ENCODE measurements at places on chromosomes 16 and 17.

DNA sequence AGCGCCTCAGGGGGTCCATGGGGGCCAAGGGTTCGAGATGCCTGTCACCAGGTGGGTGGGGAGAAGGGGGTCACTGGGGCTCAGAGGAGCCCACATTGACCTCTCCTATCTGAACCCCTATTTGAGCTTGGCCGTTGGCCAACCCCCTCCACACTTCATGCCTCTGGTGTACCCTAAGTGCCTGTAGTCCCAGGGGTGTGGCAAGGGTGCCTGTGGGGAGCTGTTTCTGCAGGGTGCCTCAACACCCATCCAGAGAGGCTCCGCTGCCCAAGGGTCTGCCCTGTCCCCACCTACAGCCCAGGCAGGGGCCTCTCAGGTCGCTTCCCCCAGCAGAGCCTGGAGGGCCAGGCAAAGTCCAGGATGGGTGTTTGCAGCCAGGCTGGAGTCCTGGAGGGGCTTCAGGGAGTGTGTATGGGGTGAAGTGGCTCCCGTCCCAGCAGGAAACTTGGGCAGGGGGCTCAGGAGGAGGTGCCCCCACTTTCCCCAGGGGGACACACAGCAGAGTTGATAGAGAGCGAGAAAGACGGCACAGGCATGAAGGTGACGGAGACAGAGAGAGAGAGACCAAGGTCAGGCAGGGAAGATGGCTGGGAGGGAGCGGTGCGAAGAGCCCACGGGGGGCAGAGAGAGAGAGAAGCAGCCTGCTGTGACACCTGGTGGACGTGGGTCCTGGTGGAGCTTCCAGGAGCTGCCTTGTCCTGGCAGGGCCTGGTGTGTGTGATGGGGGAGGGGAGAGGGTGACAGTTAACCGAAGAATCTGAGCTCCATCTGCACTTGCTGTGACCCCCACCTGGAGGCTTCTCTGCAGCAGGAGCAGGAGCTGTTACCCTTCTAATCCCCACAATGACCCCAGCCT lies at the start of gene SEPTIN12:
SEPTIN12 (minus strand) TSS at position 719 of the 856 bp plus-strand sequence; CDS start at position 19, 700 bp downstream.
- no peak for DNase-seq

DNA sequence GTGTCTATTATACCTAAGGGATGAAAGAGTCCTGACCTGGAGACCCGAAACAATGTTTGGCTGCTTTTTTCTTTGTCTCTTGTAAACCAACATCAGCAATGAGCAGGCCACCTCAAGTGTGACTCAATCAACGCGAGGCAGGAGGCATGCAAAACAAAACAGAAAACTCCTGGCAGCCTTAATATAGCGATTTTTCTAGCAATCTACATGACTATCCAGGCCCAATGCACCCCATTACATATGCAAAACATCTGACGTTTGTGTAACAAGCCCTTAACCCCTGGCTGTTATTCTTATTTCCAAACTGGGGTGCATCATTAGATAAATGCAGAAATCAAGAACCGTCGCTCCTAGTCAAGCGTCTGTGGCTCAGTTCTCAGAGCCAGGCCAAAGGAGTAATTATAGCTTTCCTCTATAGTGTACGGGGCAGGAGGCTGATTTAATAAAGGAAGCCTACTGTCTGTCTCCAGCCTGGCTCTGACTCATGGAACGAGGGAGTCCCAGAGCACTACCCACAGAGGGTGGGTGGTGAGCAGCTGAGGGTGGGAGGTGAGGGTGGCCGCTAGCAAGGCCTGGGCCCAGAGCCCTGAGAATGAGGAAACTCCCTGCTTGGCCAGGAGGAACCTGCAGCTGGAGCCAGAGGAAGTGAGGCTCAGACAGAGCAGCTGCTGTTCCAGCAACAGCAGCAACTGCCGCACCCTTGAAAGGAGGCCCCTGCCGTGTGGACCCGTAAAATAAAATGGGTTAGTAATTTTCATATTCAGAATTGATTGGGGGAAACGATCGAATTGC lies 43.9 kb downstream of the CHD9 start:
- peak; percentile 95 for DNase-seq

- DNase-seq = peak; percentile 68
Measured at GRCh38 chr17:32943647-32944191, 15.8 kb downstream of the TMEM98 start.

DNA sequence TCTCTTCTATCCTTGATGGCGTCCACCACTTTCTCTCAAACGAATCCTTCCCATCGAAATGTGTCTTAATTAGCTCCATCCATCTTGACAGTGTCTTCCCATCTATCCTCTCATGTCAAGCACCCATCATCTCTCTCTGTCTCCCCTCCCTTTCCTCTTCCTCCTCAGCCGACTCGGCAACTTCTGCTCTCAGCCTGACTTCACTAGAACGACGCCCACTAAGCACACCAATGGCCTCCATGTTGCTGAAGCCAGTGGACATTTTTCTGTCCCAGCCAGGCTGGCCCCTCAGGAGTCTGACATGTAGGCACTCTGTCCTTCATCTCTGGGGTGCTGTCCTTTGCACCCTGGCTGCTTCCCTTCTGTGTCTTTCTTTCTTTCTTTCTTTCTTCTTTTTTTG lies 2.5 kb upstream of the SPATA20 start:
- no peak for DNase-seq

DNA sequence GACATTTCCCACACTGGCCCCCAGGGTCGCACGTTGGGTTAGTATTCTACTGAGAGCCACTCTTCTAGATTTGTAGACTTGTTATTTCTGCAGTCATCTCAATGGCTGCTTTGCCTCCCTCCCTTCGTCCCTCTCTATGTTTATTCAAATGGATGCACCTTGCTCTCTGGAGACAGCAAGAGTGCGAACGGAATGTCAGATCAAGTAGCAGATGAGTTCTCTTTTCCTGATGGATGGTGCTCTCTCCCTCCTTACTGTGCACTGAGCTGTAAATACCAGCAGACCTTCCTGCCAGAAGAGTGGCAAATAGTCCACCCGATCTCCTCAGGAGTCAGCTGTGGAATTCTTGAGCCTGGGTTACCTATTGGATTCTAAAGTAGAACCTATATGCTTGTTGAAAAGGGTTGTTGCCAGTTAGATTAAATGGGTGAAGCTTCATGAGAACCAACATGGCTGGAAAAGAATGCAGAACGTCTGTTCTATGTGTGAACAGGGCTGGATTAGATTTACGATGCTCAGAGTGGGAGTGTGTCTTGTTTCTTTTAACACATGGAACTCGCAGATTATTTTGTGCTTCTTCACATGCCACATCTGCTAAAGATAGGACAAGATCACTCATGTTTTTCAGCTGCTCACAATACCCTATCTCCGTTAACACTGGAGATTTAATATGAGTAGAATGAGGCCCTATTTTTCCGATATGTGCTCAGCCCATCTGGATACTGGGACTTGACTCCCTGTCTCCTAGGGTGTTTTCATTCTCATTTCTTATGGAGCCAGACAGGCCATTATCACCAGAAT lies 6.1 kb downstream of the GNAO1 start:
- no peak for DNase-seq

GRCh38 chr17:13492737-13493122 lies 109.0 kb downstream of the HS3ST3A1 start:
- DNase-seq = no peak

DNA sequence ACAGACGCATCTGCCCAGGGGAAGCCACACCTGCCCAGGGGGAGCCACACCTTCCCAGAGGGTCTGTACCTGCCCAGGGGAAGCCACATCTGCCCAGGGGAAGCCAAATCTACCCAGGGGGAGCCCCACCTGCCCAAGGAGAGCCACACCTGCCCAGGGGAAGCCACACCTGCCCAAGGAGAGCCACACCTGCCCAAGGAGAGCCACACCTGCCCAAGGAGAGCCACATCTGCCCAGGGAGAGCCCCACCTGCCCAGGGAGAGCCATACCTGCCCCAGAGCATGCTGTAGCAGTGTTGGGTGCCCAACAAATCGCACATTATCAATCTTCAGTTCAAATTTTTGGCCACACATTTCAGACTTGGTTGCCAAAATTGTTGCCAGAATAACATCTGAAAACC lies 19.6 kb downstream of the NPRL3 start:
- DNase-seq = no peak

DNA sequence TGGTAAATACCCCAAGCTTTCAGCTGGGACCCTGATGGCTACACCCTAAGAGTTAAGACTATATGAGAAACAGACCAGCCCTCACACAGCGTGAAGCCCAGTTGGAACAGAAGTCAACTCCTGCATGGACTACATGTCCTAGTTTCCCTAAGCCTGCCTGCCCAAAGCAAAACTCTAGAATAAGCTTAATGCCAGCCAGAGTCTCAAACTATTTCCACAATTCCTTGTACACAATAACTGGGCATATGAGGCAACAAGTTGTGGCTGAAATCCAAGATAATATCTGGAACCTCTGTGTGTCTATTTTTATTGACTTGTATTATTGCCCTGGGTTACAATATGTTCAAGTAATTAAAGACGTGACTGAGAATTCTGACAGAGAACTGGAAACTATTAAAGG lies 19.4 kb downstream of the MYH10 start:
- no peak for DNase-seq

DNA sequence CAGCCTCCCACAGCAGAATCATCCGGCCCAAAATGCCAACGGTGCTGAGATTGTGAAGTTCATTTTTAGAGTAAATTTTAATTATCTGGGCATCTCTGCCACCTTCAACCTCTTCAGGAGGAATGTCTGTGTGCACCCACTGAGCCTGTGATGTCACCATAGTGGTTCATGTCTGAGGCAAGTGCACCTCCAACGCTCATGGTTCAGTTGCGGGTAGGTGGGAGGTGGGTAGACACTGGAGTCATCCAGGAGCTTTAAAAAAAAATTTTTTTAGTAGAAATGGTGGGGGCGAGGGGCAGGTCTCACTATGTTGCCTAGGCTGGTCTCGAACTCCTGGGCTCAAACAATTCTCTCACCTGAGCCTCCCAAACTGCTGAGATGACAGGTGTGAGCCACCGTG lies 1.9 kb downstream of the FLYWCH1 start:
- DNase-seq = no peak

DNA sequence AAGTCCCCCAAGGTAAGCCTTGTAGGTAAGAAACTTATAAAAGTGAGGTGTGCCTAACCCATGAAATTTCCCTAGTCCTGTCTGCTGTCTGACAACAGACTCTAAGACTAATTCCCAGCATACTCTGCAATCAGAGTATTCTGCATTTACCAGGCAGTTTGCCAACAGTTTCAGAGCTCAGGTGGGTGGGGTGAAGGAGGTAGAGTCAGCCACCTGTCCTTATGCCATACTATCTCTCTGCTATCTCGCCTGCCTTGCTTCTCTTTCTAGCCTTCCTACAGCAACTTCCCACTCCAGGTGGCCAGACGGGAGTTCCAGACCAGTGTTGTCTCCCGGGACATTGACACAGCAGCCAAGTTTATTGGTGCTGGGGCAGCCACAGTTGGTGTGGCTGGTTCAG lies 2.3 kb downstream of the ATP5MC1 start:
- no peak for DNase-seq

GRCh38 chr17:38861399-38861843 lies 7.9 kb upstream of the RPL23 start:
- DNase-seq = no peak

DNA sequence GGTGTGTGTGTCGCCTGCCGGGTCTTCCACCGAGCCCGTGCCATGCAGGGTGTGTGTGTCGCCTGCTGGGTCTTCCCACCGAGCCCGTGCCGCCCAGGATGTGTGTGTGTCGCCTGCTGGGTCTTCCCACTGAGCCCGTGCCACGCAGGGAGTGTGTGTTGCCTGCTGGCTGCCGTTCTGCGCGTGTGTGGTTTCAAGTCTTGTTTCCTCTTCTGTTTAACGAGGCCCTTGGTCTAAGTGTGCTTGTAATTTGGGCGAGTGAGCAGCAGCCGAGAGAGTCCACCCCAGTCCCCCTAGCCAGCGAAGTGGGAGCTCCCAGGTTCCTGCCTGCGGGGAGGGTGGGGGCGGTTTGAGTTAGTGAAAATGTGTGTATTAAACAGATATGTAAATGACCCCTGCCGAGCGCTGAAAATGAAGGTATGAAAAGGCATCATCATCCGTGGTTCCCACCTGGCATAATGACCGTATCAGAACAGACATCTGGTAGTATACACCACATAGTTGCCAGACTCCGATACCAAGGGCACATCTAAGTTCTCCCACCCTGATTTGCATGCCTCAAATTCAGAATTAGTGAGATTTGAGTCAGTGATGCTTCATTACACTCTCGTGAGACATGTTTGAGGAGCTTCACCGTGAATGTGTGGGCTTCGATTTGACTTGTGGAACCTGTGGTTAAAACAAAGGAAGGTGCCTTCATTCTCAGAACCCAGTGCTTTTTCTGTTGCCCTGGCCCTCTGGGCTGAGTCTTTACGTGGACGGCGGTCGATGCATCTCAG lies 114.5 kb upstream of the CHMP6 start:
- DNase-seq = no peak

- DNase-seq = no peak
Measured at GRCh38 chr17:51272812-51273211, 12.5 kb downstream of the UTP18 start.

DNA sequence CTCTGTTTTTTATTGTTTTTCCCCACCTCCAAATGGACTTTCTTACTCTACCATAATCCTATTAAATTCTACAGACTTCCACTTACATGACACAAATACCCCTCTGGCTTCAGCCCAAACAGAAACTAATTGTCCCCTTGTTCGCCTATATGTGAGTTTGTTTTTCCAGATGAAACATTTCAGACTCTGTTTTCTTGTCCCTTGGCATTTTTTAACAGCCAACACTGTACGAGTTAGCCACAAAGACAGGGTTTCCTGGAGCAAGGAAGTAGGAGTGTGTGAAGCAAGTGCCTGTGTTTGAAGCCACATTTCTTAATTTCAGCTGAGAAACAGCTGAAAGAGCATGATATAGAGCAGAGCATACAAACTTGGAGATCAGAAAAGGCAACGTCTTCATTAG lies 382.2 kb upstream of the CDH5 start:
- no peak for DNase-seq

- no peak for DNase-seq
Measured at GRCh38 chr16:79320956-79321355, 279.6 kb downstream of the MAF start.

DNA sequence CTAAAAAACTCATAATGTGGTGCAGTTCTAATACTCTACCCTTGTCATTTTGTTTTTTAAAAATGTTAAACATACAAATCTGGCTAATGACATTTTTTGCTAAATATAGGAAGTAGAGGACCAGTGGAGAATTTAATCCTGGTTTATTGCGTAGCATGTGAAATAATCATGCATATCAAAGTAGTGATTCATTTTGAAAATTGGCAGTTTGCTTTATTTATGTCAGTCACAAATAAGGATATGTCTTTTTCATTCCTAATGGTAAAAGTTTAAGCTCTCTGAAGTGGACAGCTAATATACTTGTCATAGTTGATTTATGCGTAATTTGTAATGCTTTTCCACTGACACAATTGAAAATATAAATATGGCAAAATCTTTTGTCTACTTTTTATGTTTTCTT lies 224.2 kb downstream of the BCAS3 start:
- DNase-seq = no peak

All from ascending aorta (tissue), 2 donors.